ENCODE measurements at places on chromosomes 6 and 20.

GRCh38 chr20:21523281-21523868, 9.5 kb upstream of the NKX2-2 start:
- DNase-seq: no peak

DNA sequence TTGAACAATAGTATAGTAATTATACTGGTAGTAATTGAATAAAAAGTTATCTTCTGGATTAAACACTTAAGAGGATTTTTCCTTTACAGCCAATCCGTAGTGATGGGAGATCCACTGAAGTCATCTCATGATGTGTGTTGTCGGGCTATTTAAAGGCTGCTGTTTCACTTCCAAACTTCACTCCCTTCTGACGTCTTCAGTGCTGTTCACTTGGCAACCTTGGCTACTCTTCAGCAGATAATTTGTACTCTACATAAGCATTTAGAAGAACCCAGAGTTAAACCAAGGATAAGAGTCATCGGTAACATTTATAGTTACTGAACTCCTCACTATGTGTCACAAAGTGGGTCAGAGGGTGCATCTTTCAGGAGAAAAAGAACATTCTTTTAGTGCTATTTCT, 179.1 kb upstream of the EYA4 start:
- no peak for DNase-seq

DNA sequence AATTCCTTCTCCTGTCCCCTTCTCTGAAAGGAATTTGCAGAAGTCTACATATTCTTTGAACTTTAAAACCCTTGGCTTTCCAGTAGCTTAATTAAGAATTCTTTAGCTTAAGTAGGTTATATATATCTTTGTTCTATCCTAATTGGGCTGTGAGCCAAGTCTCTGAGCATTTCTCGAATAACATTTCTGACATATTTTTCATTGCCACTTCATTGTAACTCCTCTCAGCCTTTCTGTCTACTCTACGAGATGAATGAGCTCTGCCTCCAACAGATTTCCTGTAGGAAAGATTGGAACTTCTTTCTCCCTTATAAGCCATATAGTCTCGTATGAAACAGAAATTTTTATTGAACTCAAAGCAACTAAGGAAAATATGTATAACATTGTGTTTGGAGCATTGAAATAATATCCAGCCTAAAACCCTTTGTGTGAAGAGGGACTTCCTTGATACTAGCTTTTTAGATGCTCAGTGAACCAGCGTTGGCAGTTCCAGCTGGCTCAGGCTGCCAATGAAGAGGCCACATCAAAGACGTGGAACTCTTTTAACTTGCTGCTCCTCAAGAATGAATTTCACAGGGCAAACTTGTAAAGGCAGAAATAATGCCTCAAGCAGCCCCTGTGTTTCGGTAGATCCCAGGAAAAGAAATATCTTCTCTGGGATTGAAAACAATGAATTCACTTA, 87.7 kb upstream of the NOX3 start:
- DNase-seq: no peak

DNA sequence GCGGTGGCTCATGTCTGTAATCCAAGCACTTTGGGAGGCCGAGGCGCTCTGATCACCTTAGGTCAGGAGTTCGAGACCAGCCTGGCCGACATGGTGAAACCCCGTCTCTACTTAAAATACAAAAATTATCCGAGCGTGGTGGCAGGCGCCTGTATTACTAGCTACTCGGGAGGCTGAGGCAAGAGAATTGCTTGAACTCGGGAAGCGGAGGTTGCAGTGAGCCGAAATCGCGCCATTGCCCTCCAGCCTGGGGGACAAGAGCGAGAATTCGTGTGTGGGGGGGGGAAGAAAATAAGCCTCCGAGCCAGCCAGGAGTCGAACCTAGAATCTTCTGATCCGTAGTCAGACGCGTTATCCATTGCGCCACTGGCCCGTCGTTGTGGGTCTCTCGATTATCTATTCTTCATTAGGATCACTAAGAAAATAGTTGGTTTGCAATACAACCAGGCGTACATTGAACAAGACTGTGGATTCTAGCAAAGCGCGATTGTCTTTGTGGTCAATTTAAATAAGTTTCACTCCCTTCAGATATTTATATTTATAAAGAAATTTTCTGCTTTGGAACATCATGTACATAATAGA, 33.9 kb upstream of the PRSS16 start:
- DNase-seq: no peak

DNA sequence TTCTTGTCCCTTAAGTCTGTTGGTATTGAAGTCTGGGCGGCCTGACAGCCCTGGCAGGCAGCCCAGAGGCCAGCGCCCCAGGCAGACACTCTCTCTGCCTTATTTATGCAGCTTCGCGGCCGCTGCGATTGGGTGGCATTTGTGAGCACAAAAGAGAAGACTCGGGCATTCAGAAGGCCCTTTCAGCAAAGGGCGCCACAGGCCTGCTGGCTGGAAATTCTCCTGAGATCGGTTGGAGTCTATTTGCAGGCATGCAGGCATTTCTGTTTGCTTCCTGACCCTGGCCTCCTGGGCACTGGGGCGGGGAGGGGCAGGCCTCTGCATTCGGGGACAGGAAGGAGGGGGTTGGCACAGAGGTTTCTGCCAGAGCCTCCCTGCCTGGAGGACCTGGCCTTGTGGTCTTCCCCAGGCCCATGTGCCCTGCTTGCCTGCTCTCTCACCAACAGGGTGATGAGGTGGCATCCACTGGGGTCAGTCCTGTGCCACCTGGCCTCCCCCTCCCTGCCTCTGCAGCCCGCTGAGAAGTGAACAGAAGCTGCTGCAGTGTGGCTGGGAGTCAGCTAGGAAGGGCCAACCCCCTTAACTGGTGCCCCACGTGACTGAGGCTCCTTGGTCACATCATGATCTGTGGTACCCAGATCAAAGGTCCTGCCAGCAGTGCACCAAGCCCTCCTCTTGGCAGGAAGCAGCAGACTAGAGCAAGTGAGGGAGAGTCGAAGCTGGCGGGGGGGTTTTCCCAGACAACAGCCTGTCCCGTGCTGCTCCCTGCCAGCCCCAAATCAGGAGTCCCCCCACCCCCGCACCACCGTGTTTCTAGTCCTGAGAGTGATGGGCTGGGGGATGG, 16.6 kb upstream of the CCDC167 start:
- peak; percentile 62 for DNase-seq

DNA sequence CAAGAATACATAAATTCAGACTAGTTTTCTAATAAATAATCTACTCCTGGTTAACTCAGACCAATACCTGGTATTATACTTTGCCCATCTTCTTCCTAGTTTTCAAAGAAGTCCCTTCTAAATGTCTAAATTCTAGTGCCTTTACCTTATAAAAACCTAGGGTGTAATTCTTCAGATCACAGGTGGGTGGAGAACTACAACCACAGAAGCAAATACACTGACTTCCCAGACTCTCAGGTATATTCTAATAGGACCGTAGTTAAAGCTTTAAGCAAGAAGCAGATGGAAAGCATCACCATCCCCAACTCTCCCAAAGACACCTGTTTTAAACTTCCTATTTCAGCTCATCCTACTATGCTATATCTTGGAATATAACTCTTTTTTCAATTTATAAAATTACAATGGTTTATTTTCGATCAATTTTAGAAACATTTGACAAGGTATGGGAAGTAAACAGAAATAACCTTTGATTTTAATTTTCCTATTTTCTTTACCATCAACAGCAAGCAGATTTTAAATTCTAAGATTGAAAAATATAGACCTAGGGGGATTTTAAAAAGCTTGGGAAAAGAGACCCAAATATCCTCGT, 15.8 kb downstream of the MAN1A1 start:
- no peak for DNase-seq

GRCh38 chr20:63689046-63690002, 7.1 kb upstream of the TNFRSF6B start:
- no peak for DNase-seq

DNA sequence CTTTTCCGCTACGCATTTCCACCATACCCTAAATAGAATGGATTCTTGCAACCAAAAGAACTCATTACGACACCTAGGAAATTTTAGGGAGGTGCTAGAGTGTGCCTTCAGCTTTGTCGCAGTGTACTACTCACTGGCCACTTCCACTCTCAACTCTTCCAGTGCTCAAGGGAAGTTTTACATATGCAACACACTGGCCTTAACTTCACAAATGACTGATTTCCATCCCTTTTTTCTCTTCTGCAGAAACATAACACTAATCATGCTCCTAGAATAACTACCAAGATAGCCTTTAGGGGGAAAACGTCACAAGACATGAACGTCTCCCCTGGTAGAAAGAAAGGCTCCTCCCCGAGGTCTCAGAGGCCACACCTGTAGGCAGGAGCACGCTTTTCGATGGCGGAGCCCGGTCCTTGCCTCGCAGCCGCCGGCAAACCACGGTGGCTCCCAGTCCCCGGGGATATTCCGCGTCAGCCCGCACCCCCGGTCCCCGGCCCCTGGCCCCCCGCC, 584 bp downstream of the LYRM4 start:
- peak; percentile 57 for DNase-seq

DNA sequence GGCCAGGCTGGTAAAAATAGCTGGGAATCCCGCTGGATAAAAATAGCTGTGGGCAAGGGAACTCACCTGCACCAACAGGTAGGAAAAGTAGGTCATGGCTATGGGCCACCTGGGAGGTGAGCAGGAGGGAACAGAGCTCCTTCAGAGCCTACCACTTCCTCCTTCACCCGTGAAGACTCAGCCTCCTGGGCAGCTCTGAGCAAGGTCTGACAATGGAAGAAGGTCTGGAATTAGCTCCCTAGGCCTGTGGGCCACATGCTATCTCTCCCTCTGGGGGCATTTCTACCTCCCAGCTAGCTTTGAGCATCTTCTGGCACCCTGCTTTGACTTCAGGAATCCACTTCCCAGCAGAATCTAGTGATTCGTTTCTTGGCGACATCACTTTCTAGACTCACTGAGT, 153.9 kb downstream of the MRPL14 start:
- no peak for DNase-seq

- DNase-seq: no peak
Observed at GRCh38 chr6:127162836-127163235, 44.4 kb downstream of the RSPO3 start.

DNA sequence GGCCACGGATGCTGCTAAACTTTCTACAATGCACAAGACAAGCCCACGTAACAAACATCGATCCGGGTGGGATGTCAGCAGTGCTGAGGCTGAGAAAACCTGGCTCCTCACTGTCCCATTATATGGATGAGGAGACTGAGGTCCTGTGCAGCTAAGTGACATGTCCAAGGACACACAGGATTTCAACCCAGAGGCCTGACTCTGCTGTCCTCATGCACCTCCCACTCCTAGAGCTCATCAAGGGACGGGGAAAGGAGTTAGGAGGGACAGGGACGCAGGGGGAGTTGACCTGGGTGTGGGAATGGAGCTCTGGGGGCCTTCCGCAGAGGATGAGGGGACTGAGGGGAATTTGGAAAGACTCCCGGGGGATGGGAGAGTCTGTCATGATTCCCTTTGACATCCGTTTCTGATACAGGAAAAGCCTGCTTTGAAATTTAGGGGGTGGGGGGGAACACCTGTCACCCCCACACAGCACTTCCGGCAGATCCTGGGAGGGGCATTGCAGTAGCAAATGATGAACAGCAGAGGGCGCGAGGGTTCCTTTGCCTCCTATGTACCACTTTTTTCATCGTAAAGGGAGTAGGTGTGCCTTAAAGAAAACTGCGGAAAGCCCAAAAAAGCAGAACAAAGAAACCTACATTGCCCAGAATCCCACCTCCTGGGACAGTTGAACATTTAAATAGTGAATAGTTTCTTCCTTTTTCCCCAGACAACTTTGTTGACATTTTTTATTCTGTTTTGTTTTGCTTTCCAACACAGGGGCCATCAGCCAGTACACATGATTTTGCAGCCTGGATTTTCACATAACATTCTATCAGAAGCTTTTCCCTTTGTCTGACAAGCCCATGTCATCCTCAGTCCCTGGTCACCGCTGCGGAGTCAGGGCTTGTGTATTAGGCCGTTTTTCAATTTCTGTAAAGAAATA, 48.6 kb downstream of the SLC2A10 start:
- peak; percentile 22 for DNase-seq

DNA sequence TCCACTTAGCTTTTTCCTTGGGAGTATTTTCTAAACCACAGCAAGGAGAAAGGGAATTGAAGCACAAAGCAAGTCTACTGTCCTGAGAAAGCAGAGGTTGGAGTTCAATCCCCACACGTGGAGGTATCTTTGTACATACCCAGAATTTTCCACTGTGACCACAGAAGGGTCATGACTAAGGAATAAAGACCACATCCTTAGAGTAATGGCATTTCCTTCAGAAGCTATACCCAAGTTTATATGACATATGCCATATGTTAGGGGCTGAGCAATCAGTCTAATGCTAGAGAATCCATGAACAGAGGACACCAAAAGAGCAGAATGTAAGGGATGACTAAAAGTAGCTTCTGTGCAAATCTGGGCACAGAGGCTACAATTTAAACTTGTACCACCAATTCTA, 46.4 kb downstream of the ATG5 start:
- DNase-seq: no peak

GRCh38 chr6:126030045-126030444, 43.7 kb downstream of the TRMT11 start:
- no peak for DNase-seq

- DNase-seq: no peak
Observed at GRCh38 chr6:151494235-151494935, 568 bp downstream of the CCDC170 start.

GRCh38 chr20:13278812-13279570, 57.9 kb downstream of the ISM1 start:
- no peak for DNase-seq

- DNase-seq: no peak
Observed at GRCh38 chr6:56349194-56349593, 101.8 kb upstream of the COL21A1 start.

DNA sequence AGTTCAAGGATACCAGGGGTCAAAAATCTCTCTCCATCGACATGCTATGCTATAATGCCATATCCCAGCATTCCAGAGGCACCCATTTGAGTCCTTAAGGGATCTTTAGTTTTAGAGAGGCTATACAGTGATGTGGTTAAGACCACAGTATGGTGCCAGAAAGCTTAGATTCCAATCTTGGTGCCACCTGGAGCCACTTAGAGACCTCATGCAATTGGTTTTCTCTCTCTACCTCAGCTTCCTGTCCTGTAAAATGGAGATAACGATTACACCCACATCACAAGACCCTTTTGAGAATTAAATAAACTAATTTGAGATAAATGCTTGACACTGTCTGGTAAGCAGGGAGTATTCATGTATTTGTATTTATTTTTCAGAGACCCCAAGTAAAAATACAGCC, 39.0 kb downstream of the PLAGL1 start:
- no peak for DNase-seq

- no peak for DNase-seq
Observed at GRCh38 chr6:52612336-52613054, 35.6 kb upstream of the TRAM2 start.

- DNase-seq: no peak
Observed at GRCh38 chr6:118586746-118587485, 38.8 kb downstream of the PLN start.

- DNase-seq: no peak
Observed at GRCh38 chr20:58664883-58665282, 13.8 kb downstream of the STX16 start.

- DNase-seq: no peak
Observed at GRCh38 chr6:106586815-106587415, 42.4 kb downstream of the RTN4IP1 start.

GRCh38 chr20:57457243-57458095, 66.3 kb downstream of the RBM38 start:
- no peak for DNase-seq

Data from stimulated activated CD8-positive, alpha-beta memory T cell treated with anti-CD3 and anti-CD28 coated beads, Interleukin-7, amount 100 ng/mL, for 1 hour (primary cell).